ENCODE measurements at places on chromosomes 3 and 15.
A peak's percentile ranks its signal among the peaks of the same experiment; 100 is the strongest.

DNA sequence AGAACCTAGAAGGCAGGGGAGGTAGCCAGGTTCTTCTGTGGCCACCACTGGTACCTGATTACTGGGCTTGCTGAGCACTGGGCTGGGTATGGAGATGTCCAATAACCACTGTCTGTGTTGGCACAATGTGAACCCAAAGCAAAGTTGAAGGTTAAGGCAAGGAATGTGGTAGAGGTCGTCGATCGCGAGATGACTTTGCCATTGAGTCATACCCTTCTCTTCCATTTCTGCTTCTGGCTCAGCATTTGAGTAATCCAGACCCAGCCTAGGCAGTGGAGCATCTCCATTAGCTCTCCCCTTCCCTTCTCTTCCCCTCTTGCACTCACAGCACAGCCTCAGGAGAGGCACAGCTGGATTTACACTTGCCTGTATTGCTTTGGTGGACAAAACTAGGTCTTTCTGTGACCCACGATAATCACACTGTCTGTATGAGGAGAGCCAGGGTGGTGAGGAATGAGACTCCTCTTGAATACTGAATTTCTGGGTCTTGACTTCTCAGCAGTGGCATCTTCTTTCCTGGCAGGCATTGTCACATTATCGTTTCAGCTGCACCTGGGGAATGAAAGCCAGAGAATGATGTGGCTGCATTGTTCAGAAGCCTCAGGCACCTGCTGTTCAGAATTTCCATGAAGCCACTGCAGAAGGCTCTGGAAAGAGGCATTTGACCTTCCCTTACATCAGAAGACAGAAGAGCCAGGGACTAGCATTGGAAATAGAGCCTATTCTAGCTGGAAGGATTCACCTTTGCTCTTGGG is 272.6 kb downstream of the PDCD6IP start:
- no peak for DNase-seq

DNA sequence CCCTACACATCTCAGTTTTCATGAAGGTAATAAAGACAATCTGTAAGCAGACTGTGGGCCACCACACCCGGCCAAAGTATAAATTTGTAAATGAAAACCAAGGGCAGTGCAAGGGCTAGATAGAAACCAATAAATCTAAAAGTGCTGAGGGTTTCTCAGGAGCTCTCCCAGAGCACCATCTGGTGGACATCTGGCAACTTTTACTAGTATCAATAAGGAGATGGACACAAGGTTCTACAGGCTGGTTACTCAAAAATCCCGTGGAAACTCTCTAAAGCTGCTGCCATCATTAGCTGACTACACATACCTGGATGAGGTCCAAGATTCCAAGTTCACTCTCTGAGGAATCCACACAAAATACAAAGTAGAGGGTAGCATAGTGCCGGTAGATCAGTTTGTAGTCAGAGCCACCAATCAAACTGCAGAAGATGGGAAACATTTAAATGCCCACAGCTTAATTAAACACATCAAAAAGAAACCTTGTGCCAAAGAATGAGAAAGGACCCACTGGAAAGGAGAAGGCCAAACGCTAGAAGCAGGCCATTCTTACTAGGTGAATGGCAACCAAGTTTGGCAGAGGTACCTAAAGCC is 5.5 kb downstream of the AP3S2 start:
- DNase-seq = peak; percentile 75

DNA sequence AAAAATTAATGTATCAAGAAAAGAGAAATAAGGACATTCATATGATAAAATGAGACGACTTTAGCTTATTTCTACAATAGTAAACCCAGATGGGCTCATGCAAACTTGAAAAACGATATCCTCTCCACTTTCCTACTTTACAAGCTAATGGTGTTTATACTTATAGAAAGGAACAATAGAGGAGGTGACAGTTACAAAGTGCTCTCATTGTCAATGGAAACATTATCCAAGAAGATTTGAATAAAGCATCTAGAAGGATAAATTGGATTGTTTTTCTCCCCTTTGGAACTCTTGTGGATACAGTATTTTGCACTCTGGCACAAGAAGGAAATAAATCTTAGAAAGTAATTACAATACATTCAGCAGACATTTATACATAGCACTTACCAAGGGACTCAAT is 20.2 kb upstream of the CCDC66 start:
- no peak for DNase-seq

DNA sequence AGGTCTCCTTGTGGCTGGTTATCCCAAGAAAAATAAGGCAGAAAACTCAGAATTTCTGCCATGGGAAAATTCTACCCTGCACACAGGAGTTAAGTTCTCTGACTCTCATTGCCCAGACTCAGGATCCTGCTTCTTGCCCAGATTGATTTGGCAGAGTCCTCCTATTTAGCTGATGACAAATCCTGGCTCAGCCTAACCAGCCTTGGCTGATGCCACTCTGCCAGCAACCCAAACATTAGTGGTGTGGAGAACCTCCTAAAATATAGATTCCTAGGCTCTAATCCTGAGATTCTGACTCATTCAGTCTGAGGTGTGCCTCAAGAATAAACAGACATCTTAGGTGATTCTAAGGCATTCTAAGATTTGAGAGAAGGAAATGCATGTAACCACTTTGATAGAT is 60.5 kb upstream of the ACTC1 start:
- DNase-seq = peak; percentile 49

GRCh38 chr3:191105418-191105817 is 93.6 kb upstream of the OSTN start:
- no peak for DNase-seq

DNA sequence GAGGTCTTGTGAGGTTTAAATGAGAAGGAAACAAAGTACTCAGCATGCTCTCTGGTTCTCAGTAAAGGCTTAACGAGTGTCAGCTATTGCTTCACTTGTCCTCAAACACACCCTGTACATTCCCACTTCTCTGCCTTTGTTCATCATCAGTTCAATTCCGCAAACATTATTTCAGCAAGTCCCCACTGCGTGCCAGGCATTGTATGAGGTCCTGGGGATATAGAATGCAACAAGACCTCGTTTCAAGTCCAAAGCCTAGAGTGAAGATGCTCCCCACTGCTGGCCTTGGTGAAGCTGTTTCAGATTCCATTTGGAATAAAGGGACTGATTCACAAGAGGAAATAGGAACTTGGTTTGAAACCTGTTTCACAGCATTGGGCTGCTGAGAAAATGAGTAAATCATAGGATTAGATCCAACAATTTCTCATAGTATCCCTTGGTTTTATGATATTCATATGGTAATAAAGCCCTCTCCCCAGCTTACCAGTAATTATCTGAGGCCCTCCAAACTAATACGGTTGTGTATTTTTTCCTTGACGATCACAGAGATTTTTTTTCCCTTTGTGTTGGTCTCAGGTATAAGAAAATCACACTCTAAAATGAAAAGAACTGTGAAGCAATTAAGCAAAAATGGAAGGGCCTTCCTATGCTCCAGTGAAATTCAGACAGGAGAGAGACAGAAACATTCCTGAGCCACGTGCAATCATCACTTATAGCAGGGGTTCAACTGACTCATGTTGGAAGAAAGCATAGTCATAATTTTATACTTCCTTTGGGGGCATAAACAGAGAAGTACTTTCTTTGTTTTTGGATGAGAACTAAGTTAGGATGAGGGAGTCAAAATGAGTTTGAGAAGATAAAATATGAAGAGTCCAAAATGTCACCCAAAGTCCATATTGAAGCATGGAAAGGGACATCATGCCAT is 258.6 kb downstream of the RORA start:
- no peak for DNase-seq

DNA sequence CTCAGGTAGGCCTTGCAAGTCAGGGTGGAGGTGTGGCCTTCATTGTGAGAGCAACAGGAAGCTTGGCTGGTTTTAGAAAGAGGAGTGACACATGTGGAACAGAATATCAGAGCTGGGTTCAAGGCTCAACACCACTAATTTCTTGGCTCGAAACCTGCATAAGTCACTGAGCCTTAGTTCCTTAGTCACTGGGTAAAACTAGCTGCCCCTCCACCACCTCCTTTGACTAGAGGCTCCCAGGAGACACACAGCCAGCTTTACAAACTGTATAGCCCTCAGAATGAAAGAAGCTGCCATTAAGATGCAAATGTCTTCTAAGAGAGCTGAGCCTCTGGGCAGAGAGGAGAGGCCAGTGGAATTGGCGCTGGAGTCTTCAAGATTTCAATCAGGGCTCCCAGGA is 67.7 kb downstream of the CERS3 start:
- no peak for DNase-seq

GRCh38 chr3:160725338-160725737 is 30.7 kb upstream of the PPM1L start:
- no peak for DNase-seq

DNA sequence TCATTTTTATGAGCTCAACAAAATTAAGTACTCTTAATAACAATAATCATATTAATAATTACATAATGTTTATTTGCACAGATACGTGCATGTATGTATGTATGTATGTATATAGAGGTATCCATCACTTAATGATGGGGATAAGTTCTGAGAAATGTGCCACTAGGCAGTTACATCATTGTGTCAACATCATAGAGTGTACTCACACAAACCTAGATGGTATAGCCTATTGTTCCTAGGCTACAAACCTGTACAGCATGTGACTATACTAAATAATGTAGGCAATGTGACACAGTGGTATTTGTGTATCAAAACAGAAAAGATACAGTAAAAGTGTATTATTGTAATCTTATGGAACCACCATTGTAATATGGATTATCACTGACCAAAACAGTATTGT is 874.7 kb upstream of the GBE1 start:
- no peak for DNase-seq

GRCh38 chr3:11478167-11478566 is 165.5 kb downstream of the VGLL4 start:
- DNase-seq = no peak

- peak; percentile 90 for DNase-seq
Observed at GRCh38 chr3:148023994-148024393, 614.8 kb downstream of the ZIC1 start.

GRCh38 chr3:39080026-39080425 is 27.4 kb downstream of the GORASP1 start:
- DNase-seq = no peak

DNA sequence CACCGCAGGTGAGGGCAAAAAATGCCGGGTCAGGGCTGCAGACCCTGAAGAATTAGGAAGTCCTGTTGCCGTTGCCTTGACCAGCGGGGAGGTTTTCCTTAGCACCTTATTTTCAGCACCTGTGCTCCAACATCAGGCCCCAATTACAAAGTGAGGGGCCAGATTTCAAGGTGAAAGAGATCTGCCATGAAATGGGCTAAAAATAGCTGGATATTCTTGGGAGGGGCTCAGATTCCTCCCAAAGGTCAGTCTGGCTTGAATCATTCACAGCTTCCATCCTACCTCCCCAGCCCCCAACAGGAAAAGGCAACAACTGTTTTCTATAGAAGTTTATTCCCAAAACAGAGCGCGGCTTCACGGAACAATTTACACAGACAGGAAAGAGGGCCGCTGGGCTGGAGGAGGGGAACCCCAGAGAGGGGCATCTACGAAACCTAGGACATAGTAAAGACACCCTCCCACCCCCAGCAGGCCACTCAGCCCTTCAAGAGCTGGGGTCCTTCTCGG is 941 bp upstream of the SLC26A6 start:
- no peak for DNase-seq

GRCh38 chr15:40825661-40826422 is 2.7 kb downstream of the PPP1R14D start:
- DNase-seq = no peak
